Fibroblast of skin of right biceps (primary cell): ENCODE measurements at places on chromosomes 6 and 20.

GRCh38 chr6:24797596-24798216 lies 1.0 kb downstream of the ARMH2 start:
- no peak for DNase-seq

- no peak for DNase-seq
Observed at GRCh38 chr6:4563156-4563555, 213.0 kb upstream of the CDYL start.

- DNase-seq: peak; percentile 21
Observed at GRCh38 chr6:86856937-86857563, 80.3 kb upstream of the HTR1E start.

DNA sequence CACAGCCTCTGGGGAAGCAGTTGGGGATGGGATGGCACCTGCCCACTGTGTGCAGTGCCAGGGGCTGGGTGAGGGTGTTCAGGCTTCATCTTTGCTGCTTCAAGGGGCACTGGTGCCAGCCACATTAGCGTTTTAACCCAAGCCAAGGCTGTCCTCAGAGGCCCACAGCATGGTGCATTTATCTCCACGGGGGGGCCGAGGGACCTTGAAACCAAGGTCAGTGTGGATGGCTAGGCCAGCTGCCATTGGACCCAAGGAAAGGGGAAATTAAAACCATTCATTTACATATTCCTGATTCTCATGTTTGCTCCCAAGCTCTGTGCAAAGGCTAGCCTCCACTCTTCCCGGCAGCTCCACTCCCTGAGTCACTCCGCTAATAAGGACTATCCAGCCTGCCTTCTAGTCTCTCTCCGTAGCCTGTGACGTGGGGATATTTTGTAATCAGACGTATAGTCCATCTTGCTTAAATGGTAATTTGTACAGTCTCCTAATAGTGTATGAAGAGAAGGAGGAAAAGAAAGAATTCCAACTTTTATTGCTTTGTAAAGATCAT lies 197.1 kb downstream of the CDH4 start:
- DNase-seq: no peak

- no peak for DNase-seq
Observed at GRCh38 chr6:17935188-17936149, 52.0 kb downstream of the KIF13A start.

DNA sequence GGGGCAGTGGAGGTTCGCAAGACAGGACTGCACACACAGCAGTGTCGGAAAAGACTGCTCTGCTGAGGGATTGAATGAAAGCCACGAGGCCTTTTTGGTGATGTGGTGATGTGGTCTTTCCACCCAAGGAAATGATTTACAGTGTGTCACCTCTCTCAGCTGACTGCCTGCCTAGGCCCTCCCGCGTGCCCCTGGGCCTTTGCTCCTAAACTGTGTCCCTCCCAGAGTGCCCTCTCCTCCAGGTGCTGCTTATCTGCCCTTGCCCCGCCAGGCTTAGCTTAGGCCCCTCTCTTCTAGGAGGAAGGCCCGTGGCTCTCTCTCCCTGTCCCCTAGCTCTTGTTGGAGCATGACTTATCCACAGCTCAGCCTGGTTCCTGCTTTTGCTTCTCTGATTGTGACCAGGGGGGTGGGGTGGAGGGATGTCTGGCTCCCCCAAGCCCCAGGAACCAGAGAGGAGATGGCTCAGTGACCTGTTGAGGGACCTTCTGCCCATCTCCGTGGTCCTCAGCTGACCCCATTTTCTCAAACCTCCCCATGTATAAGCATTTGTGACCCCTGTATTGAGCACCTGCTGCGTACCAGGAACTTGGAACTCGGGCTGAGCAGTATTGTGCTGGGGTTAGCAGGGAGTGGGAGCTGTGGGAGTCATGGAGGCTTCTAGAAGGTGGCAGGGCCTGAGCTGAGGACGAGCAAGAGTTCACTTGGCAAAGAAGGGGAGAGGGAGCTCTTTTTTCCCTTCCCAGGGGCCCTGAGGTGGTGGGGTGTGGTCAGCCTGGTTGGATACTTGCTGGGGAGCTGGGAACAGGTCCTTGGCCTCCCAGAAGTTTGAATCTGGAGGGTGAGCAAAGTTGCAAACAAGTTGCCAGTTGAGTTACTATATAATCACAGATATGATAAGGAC lies 2.2 kb downstream of the SRC start:
- DNase-seq: no peak

- DNase-seq: no peak
Observed at GRCh38 chr6:95576218-95576997, 927 bp upstream of the MANEA start.

DNA sequence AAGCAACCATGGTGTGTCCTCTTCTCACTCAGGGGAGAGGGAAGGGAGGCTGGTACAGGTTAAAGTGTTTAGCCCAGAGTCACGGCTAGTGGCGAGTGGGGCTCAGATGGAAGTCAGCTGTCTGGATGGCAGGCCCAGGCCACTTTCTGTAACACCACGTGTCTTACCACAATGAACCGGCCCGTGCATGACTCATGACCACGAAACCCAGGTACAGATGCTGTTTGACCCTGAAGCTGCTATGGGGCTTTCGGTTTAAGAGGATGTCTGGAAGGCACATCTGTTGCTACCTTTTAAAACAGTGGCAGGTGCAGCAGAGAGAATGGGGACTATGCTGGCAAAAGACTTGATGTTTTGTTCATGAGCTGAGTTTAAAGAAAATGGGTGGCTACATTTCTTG lies 36.5 kb upstream of the MPC1 start:
- peak; percentile 16 for DNase-seq

GRCh38 chr6:107202876-107203468 lies 87.7 kb upstream of the BEND3 start:
- DNase-seq: no peak

DNA sequence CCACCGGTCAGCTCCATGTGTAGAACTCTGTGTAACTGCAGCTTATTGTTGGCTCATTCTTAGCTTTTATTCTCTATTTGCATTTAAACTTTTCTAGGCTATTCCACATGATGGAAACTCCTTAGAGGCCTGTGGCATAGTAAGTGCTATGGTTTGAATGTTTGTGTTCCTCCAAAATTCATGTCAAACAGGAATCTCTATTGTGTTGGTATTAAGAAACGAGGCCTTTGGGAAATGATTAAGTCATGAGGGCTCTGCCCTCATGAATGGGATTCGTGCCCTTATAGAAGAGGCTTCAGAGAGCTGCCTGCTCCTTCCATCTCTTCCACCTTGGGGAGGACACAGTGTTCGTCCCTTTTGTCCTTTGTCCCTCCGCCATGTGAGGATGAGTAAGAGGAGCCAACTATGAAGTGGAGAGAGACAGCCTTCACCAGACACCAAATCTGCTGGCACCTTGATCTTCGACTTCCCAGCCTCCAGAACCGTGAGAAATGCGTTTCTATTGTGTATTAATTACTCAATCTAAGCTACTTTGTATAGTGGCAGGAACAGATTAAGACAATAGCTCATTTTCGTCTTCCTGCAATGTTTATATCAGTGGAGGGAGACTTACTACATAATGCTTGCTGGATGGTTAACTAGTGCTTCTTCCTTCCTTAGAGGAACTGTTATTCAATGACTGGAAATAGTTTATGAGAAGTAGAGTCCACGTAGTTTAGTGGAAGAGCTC lies 361.1 kb downstream of the FARS2 start:
- no peak for DNase-seq

DNA sequence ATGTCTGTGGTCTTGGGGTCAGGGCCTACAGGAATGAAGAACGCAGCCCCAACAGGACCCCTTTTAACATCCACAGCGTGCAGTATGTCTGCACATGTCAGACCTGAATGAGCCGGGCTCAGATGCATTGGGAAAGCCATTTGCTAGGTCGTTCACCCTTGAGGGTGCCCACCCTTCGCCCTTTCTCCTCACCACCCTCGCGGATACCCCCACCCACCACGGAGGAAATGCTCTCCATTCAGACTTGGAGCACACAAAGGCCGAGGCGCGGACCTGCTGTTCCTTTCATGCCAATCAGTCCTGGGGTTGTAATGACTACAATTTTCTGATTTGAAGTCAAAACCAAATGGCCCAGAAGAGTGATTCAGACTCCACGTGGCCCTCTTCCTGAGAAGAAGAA lies 62.7 kb downstream of the EDN3 start:
- DNase-seq: no peak

DNA sequence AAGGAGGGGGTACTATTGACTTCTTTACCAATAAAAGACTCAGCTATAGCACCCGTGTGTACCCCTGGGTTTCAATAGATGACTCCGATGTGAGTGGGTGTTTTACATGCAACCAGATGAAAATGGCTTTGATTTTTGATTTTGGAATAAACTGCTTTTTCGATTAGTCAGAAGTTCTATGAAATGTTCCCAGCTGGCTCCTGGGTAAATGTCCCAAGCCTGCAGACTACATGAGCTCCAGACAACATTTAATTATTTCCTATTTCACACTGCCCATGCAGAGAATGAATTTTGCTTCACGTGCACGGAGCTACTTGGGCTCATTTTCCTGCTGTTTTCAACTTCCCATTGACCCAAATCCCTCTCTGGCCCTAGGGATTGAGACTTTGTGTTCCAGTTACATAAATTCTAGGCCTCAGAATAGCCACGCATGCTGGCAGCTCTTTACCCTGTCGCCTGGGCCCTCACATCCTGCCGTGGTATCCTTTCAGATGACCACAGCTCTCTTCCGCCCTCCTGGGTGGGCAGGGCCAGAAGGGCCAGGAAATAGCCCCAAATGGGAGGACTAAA lies 59.7 kb downstream of the GPR6 start:
- no peak for DNase-seq

DNA sequence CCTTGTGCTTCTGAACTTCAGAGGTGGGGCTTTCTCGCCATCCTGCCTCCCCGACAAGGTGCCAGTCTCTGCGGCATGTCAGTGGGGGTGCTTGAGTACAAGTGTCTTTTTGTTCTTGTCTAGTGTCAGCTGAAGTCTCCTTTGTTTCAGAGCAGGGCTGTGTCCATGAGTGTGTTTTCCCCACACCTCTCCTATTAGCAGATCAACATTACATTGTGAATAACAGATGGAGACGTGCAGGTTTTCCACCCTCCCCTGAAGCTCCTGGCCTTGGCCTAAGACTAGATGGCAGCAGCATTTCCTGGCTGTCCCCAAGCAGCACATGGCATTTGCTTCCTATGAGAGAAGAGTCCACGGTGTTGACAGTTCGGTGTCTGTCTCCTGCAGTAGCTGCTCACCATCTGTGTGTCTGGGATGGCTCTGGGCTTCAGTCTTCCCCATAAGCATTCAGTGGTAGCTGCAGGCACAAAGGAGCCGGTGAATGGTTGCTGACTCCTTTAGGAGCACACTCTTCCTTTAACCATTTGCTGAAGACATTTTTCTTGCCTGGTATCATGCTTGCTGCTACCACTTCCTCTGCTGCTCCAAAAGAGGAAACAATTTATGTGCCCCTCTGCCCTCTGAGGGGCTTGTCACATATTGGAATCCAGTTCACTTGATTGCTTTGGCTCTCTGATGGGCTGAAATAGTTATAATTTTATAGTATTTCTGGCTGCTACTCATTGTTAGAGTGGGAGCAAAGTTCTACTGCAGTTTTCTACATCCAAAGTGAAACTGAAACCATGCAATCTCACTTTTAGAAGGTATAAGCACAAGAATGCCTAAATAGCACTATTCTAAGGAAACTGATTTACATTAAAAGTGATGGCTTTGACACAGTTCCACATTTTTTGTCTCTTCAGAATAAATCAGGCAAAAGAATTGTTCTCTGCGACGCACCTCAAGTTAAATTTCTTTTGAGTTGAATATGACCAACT lies 913.0 kb downstream of the C6orf118 start:
- peak; percentile 11 for DNase-seq

DNA sequence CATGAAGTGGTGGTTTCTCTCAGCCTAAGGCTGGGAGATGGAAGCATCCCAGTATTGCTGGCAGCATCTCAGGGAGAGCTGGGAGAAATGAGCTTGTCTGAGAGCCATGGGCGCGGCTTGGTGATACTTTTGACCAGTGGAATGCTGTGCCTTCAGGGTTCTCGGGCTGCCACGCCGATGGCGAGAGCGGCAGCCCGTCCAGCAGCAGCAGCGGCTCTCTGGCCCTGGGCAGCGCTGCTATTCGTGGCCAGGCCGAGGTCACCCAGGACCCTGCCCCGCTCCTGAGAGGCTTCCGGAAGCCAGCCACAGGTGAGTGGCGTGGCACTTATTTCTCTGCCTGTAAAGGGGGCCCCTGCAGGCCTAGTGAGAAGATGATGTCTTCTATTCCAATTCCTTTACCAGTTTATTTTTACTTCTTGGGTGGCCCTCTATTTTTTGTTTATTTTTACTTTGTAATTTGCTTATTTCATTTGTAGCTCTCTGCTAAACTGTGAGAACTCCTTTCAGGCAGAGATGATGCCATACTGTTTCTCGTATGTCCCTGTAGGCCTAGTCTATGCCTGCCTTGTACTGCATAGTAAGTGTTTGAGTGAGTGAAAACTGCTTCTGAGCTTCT lies 71.7 kb downstream of the ASXL1 start:
- no peak for DNase-seq

- DNase-seq: peak; percentile 87
Observed at GRCh38 chr6:38509713-38510112, 130.0 kb downstream of the BTBD9 start.

DNA sequence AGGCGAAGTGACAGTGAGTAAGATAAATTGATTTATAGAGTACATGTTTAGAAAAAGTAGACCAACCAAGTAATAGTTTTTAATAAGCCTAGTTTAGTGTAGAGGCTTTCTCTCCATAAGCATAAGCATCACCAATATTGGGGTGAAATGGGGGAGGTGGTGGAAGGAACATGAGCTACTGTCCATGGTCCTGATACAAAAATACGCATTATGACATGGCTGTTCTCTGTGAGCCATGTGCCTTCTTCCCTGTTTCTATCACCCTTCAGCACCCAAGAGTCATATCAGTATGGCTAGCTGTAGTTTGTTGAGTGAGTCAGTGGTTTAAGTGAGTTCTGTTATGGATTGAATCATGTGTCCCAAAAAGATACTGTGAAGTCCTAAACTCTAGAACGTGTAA lies 150.8 kb downstream of the EDN1 start:
- peak; percentile 20 for DNase-seq
